ENCODE measurements at places on chromosomes 6 and 20.

GRCh38 chr6:108945681-108946159 lies 97.5 kb downstream of the ARMC2 start:
- H3K4me3 ChIP-seq, result no peak overlapping the region
- DNase-seq, result peak; percentile 62
- no peaks in the 10 kb centered on the region for H3K27me3 ChIP-seq
- no peaks in the 10 kb centered on the region for H3K36me3 ChIP-seq
- peak overlapping the region; percentile 89 for H3K27ac ChIP-seq

DNA sequence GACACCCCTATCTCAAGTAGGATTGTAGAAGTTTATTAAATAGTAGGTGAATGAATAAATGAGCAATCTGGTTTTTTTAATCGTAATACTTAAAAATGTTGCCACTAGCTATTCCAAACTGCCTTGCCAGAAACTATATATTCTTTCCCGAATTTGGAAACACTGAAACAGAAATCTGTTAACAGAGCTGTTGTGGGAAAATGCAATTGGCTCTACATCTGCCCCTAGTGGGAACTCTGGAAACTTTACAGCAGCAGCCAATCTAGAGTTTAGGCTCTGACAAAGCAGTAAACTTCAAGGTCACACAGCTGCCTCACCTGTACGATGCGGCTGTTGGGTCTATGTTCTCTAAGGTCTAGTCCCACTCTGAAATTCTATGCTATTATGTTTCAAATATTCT lies 41.7 kb downstream of the SYNE1 start:
- no peak for DNase-seq
- no peak overlapping the region for H3K4me3 ChIP-seq
- no peaks in the 10 kb centered on the region for H3K4me1 ChIP-seq
- H3K36me3 ChIP-seq, result no peaks in the 10 kb centered on the region
- no peaks in the 10 kb centered on the region for H3K27me3 ChIP-seq

GRCh38 chr6:51199733-51200260 lies 381.1 kb downstream of the TFAP2B start:
- no peaks in the 10 kb centered on the region for H3K27me3 ChIP-seq
- DNase-seq, result no peak
- H3K27ac ChIP-seq, result no peak overlapping the region
- no peaks in the 10 kb centered on the region for H3K4me1 ChIP-seq

- no peak overlapping the region for H3K4me3 ChIP-seq
- H3K4me1 ChIP-seq, result peaks cover 5% of the 10 kb centered on the region
- H3K27me3 ChIP-seq, result no peaks in the 10 kb centered on the region
- no peak overlapping the region for H3K27ac ChIP-seq
- H3K36me3 ChIP-seq, result no peaks in the 10 kb centered on the region
These were observed 55.0 kb downstream of the GPR6 start for GRCh38 chr6:110033101-110033500.

GRCh38 chr6:168493976-168494375 lies 53.0 kb downstream of the SMOC2 start:
- H3K4me1 ChIP-seq, result no peaks in the 10 kb centered on the region
- H3K4me3 ChIP-seq, result no peak overlapping the region
- H3K36me3 ChIP-seq, result no peaks in the 10 kb centered on the region
- DNase-seq, result no peak

DNA sequence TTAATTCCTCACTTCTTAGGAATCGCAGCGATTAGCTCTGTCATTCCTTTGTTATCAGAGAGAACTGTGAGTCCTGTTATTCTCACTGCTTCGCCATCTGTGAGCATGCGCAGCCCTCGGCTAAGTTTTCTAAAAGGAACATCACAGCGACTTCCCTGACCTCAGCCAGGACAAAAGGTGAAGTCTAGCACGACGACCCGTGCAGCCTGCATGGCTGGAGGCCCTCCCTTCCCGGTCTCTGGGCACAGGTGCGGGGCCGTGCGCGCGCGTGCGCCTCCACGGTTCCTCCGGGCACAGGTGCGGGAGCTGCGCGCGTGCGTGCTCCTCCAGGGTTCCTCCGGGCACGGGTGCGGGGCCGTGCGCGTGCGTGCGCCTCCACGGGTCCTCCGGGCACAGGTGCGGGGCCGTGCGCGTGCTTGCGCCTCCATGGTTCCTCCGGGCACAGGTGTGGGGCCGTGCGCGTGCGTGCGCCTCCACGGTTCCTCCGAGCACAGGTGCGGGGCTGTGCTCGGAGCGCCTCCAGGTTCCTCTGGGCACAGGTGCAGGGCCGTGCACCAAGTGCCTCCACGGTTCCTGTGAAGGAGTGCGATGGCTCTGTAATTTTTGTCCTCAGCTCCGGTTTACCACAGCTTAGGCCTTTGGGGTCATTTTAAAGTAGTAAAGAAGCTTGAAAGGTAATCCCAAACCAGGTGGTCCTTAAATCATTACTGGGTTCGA lies 212.3 kb downstream of the ERMARD start:
- H3K4me1 ChIP-seq, result peaks cover 35% of the 10 kb centered on the region
- peaks cover 5% of the 10 kb centered on the region for H3K36me3 ChIP-seq
- no peak overlapping the region for H3K4me3 ChIP-seq
- no peak overlapping the region for H3K27ac ChIP-seq

DNA sequence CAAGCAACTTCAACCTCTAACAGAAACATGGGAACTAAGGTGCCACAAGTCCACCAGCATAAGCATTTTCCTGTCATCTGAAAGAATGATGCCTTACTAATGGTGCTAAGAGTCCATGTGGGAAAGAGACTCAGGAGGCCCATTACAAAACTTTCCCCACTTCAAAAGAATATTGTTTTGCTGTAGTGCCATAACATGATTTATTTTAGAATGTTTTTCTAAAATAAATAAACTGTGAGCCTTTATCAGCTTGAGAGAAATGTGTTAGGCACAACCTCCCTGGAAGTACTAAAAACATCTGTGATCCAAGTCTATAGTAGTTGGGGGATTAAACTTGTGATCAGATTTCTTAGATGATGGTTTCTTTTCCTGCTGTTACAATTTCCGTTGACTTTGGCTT lies 330.1 kb upstream of the MAP3K7 start:
- H3K4me1 ChIP-seq, result no peaks in the 10 kb centered on the region
- no peak overlapping the region for H3K4me3 ChIP-seq
- no peaks in the 10 kb centered on the region for H3K27me3 ChIP-seq
- H3K27ac ChIP-seq, result no peak overlapping the region

GRCh38 chr20:64188682-64189529 lies 24.7 kb downstream of the MYT1 start:
- H3K4me3 ChIP-seq, result no peak overlapping the region
- H3K27me3 ChIP-seq, result no peaks in the 10 kb centered on the region
- H3K27ac ChIP-seq, result peak overlapping the region; percentile 88

DNA sequence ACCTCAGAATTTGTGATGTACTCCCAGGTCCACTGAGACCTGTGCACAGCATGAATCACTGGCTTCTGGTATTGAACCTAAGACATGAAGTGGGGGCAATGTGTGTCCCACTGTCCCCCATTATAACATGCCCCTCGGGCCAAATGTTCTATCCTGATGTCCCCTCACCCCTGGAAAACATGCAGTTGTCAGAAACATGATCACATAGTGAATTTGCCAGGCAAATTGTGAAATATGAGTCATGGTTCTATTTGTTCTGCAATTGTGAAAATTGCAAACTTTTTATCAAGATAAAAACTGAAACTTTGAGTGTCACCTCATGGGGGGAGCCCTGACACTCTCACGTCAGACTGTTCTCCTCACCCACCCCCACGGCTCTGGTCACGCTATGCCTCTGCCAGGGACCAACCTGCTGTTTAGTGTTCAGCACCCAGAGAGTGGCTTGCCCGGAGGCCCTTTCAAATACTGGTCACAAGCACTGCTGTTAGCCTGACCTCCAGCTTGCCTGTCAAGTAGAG lies 305.3 kb downstream of the CLIC5 start:
- no peak overlapping the region for H3K27ac ChIP-seq
- no peaks in the 10 kb centered on the region for H3K36me3 ChIP-seq
- H3K4me3 ChIP-seq, result no peak overlapping the region
- H3K27me3 ChIP-seq, result no peaks in the 10 kb centered on the region
- DNase-seq, result no peak

- H3K36me3 ChIP-seq, result no peaks in the 10 kb centered on the region
- H3K4me3 ChIP-seq, result no peak overlapping the region
- H3K4me1 ChIP-seq, result no peaks in the 10 kb centered on the region
These were observed 126.4 kb upstream of the DUSP22 start for GRCh38 chr6:165906-166305.

GRCh38 chr20:44829688-44830087 lies 19.3 kb upstream of the RIMS4 start:
- no peak overlapping the region for H3K27ac ChIP-seq
- H3K4me3 ChIP-seq, result no peak overlapping the region
- no peaks in the 10 kb centered on the region for H3K36me3 ChIP-seq
- H3K27me3 ChIP-seq, result no peaks in the 10 kb centered on the region
- DNase-seq, result no peak

DNA sequence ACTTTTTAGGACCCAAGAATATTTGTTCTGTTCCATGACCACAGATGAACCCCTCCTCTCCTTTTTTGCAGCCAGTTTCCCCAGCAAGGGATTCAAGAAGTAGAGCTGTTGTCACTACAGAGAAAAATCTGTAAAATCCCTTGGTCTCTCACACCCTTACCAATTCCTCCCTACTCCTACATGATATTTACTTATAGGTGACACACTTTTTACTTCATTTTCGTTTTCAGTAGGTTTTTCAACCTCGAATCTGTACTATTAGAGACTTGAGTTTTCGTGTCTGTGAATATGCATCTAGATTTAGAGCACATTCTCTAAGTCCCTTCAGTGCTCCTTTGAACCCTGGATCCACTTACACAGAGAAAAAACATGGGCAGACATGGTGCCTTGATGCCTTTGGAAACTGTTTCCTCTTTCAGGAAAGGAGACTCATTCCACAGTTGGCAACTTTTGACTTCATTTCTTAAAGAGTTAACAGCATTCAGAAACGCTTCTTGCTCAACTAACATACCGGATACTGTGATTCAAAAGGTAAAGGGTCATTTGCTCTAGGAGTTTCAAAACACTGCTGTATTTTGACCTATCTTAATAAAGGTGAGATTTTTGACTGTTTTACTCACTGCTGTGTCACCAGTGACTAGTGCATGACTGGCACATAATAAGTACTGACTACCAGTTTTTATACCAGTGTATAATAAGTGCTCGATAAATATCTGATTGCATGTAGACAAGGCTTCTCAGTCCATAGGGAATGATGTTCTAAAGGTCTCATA lies 50.6 kb downstream of the LAMA4 start:
- H3K4me1 ChIP-seq, result peaks cover 5% of the 10 kb centered on the region
- H3K27ac ChIP-seq, result peak overlapping the region; percentile 86
- H3K4me3 ChIP-seq, result no peak overlapping the region
- no peak for DNase-seq
- no peaks in the 10 kb centered on the region for H3K27me3 ChIP-seq

GRCh38 chr6:88360203-88360797 lies 194.2 kb upstream of the CNR1 start:
- H3K4me3 ChIP-seq, result no peak overlapping the region
- DNase-seq, result no peak
- no peak overlapping the region for H3K27ac ChIP-seq
- H3K4me1 ChIP-seq, result no peaks in the 10 kb centered on the region
- no peaks in the 10 kb centered on the region for H3K36me3 ChIP-seq

- no peak overlapping the region for H3K4me3 ChIP-seq
- no peaks in the 10 kb centered on the region for H3K4me1 ChIP-seq
- DNase-seq, result no peak
These were observed 15.0 kb upstream of the PRIM2 start for GRCh38 chr6:57302477-57302876.

DNA sequence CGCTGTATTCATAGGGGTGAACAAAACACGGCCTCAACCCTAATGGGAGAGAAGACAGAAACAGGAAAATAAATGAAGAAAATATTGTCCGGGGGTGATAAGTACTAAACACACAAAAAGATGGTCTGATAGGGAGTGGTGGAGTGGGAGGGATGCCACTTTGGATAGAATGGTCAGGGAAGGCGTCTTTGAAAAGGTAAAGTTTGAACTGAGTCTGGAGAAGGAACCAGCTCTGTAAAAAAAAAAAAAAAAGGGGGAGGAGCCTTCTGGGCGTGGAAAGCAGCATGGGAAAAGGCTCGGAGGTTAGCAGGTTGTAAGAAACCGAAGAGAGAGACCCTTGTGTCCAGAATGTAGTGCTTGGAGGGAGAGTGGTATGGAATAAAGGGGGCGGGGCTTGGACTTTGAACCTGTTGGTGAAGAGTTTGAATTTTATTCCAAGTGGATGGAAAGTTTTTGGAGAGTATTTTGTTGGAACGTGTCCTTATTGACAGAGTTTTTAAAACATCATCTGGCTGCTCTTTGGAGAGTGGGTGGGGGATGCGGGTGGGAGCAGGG lies 1.8 kb downstream of the CHMP4B start:
- peak overlapping the region; percentile 90 for H3K27ac ChIP-seq
- no peaks in the 10 kb centered on the region for H3K27me3 ChIP-seq
- peaks cover 30% of the 10 kb centered on the region for H3K4me1 ChIP-seq
- peak overlapping the region; percentile 89 for H3K4me3 ChIP-seq

DNA sequence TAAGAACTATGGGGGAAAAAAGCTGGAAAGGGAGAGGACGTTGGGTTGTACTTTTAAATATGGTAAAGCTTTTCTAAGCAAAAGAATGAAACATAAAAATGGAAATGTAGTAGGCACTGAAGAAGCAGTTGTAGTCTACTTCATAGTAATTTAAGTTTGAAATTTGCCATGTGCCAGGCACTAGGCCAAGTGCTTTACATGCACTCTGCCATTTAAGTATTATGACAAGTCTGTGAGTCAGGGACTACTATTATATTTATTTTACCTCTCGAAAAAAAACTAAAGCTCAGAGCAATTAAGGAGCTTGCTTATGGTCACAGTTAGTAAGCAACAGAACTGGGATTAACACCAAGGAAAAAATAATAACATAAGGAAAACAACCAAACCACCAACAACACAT lies 257.8 kb downstream of the GMDS start:
- no peak overlapping the region for H3K27ac ChIP-seq
- no peaks in the 10 kb centered on the region for H3K36me3 ChIP-seq
- no peaks in the 10 kb centered on the region for H3K27me3 ChIP-seq
- no peaks in the 10 kb centered on the region for H3K4me1 ChIP-seq
- no peak for DNase-seq
- no peak overlapping the region for H3K4me3 ChIP-seq

DNA sequence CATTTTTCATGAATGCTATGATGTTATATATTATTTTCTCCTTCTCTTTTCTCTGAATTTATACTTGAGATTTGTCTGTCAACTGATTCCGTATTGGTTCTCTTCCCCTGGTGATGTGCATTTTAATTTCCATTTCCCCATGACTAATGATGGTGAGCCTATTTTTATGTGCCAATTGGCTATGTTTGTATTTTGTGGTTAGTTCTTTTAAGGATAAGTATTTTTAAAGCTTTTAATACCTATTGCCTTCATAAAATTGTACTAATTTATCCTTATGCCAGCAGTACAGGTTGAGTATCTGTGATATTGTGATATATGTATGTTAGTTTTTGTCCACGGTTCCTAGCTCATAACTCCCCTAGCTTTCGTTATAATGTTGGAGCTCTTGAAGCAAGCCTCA lies 2.8 kb downstream of the POLH start:
- H3K4me1 ChIP-seq, result peaks cover 16% of the 10 kb centered on the region
- no peaks in the 10 kb centered on the region for H3K27me3 ChIP-seq
- peaks cover 2% of the 10 kb centered on the region for H3K36me3 ChIP-seq
- H3K4me3 ChIP-seq, result no peak overlapping the region

- H3K4me3 ChIP-seq, result no peak overlapping the region
- DNase-seq, result no peak
- H3K36me3 ChIP-seq, result no peaks in the 10 kb centered on the region
- H3K27ac ChIP-seq, result no peak overlapping the region
These were observed 275.2 kb downstream of the TFAP2B start for GRCh38 chr6:51093871-51094270.
